ENCODE measurements at places on chromosomes 6 and 20.
A peak's percentile ranks its signal among the peaks of the same experiment; 100 is the strongest.

DNA sequence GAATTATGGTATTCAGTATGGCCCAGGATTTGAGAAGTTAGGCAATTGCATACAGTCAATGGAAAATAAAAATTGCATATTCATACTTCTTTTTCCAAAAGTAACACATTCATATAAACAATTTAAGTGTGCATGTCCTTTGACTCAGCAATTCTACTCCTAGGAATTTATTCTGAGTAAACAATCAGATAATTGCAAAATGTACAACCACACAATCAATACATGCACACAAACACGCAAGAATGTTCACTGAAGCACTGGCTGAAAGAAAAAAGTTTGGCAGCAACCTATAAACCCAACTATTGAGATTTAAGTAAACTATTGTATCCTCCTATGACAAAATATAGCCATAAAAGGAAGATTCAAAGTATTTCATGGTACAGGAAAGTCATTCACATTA, 1.6 kb downstream of the CYP39A1 start:
- DNase-seq = no peak

DNA sequence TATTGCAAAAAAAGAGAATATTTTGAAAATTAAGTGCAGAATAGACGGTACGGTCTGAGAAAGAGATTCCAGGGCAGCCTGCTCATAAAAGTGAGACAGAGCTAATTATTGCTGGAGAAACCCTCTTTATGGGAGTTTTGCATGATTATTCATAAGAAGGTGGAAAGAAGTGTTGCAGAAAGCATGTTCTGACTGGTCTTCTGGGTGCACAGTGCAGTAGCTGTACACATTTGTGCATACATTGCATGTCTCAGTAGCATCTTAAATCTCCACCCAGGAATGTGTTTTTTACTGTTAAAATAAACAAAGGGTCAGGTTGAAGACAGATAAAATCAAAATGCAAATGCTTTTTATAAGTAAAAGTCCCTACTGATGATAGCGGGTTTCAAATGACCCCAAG, 1813.6 kb upstream of the DEFB115 start:
- no peak for DNase-seq

- peak; percentile 59 for DNase-seq
Observed at GRCh38 chr6:26521600-26522391, 16.4 kb upstream of the HMGN4 start.

- DNase-seq = no peak
Observed at GRCh38 chr20:533526-533925, 10.1 kb downstream of the CSNK2A1 start.

GRCh38 chr6:126300735-126301134, 39.2 kb upstream of the CENPW start:
- no peak for DNase-seq

DNA sequence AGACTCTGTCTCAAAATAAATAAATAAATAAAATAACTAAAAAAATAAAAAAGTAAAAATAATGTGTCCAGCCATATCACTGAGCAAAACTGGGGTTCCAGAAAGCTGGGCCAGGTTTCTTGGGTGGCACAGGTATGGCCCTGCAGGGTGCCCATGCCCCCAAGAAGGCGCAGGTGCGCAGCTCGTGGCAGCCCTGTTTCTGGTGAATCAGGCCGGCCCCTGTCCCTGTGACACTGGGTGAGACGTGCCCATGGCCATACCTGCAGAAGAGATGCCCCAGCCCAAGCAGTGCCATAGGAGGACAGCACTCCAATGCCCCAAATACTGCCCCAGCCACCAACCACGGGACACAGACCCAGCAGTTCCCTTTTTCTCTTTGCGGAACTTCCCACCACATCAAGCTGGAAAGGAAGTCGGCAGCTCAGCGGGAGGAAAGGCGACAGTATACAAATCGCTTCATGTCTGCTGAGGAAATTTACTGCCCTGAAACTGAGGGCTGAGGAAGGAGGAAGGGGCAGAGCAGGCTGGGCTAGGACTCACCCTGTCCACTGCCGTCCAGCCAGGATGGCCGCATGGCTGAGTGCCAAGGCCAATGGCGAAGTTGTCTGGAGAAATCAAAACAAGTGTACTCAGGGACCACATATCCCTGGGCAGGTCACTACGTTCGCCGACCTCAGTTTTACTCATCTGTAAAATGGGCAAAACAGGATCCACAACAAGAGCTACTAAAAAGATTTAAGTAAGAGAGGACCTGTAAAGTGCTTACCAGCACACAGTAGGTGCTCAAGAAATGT, 55.4 kb downstream of the PREX1 start:
- DNase-seq = no peak

GRCh38 chr6:43698584-43699349, 11.2 kb upstream of the MRPS18A start:
- DNase-seq = peak; percentile 19

GRCh38 chr6:114001354-114001753, 30.4 kb upstream of the HDAC2 start:
- no peak for DNase-seq

DNA sequence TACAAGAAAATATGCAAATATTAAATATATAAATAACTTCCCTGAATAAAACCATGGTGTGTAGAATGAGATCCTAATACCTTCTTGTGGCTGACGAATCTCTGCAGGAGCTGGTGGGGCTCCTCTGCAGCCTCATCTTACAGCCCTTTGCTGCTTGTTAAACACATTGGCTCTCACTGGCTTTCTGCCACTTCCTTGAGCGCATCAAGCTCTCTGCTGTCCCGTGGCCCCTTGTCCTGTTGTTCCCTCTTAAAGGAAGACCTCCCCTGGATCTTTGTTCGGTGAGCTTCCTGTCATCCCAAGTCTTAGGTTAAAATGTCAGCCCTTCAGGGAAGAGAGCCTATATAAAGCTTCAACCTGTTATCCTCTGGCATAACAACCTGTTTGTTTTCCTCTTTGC, 519.6 kb downstream of the DOK5 start:
- DNase-seq = no peak

Data from HFFc6 (cell line).